Stimulated activated CD8-positive, alpha-beta memory T cell treated with anti-CD3 and anti-CD28 coated beads, Interleukin-15, amount 100 ng/mL, for 4 hours (primary cell): ENCODE measurements at places on chromosomes 12 and 14.

DNA sequence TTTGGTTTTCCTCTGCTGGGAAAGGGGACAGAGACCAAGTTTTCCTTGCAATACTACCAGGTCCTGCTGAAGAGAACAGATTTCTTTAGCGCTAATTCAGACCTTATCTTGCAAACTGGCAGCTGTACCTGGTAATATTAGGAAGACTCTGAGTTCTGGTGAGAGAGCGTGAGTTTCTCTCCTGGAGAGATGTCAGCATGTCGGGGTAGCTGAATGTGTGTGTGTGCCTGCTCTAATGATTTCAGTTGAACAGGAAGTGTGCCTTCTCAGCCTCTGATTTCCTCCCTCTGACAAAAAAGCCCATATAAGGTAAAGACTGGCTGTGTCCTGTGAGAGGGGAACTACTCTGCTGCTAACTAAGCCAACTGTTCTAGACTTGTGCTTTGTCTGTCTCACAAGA is 10.3 kb upstream of the ERP27 start:
- DNase-seq = peak; percentile 40

GRCh38 chr14:95677179-95677835 is 8.9 kb upstream of the TCL1B start:
- no peak for DNase-seq

GRCh38 chr12:47781479-47782371 is 8.7 kb downstream of the SLC48A1 start:
- no peak for DNase-seq

GRCh38 chr12:71187379-71187778 is 29.6 kb upstream of the TSPAN8 start:
- DNase-seq = no peak

DNA sequence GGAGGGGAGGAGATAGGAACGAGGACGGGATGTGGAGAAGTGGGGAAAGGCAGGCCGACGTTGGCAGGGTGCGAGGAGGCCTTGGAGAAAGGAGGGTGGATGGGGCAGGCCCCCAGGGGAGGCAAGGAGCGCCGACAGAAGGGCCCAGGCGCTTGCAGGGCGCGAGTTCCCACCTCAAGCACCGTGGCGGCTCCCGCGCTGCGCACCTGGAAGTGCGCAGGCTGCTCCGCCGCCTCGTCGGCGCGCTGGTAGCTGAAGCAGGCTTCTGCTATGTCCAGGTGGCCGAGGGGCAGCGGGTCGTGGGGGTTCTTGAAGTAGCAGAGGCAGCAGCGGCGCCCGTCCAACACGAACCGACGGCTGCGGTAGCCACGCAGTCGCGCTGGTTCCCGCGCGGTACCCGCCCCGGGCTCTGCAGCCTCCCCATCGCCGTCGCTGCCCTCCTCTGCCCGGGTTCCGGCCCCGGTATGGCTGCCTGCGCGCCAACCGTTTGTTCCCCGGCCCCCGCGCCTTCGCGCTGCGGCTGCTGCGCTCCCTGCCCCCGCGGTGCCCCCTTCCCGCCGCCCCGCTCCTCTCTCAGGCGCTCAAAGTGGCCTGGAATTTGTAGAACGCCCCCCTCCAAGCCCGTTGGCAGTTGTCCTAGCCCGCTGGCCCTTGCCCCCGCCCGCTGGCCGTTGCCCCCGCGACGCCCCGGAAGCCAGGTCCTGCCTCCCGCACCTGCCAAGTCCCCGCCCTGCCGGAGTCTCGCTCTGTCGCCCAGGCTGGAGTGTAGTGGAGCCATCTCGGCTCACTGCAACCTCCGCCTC is 1.1 kb upstream of the ACTR6 start:
- peak; percentile 51 for DNase-seq

DNA sequence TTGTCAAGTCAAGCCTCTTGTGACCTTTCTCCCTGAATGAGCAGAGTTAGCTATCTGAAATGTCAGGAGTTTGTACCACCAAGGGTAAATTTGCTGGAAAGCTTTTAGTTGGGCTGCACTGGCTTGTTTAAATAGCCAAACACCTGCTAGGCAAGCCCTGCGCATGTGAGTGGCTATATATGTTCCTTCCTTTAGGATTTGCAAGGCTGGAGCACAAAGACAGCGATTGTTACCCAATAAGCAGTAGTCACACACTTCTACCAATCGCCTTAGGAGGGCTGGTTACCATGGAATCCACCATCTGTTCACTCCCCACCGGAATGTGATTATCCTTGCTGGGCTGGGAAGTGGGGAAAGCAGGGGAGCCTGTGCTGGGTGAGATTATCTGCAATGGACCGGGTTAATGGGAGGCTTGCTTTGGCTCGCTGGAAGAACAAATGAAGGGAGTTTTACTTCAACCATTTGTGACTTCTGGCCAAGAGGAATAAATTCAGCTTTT is 102.5 kb downstream of the FGD4 start:
- DNase-seq = no peak

- no peak for DNase-seq
Measured at GRCh38 chr14:20614038-20614840, 23.1 kb upstream of the RNASE12 start.
